Left kidney (tissue), 8 donors: ENCODE measurements at places on chromosomes 11 and 22. TPM values are rescaled to one million over a fixed set of nuclear protein-coding genes. Genes with fewer than 3 reads are reported as not detected.
A peak's percentile ranks its signal among the peaks of the same experiment; 100 is the strongest.

DNA sequence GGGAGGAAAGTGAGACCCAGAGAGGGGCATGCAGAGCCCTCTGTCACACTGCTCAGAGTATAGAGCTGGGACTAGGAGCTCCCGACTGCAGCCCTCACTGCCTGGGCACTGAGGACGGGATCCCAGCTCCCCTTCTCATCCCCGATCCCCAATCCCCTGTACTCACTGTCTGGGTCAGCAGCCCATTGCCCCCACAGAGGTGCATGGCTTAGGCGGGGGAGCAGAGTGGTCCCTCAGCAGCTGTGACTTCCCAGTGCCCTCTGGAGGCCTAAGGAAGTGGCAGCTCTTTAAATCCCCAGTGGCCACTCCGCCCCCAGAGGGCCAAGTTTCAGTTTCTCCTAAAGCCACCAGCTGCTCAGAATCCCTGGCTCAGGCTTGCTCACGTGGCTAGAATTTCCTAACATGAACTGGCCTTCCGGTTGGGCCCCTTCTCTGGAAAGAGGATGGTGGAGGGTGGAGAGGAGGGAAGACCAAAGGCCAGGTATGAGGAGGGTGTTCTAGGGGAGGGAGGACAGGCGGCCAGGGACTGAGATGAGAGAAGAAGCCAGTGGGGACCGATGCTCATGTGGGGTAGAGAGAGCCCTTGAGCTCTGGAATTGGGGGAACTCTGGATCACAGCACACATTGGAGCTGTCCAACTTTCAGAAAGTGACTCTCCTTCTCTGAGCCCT is at the start of gene BATF2:
BATF2 (minus strand) TSS at position 262 of the 671 bp plus-strand sequence; CDS start at position 205, 57 bp downstream.
- peak; percentile 85 for DNase-seq

DNA sequence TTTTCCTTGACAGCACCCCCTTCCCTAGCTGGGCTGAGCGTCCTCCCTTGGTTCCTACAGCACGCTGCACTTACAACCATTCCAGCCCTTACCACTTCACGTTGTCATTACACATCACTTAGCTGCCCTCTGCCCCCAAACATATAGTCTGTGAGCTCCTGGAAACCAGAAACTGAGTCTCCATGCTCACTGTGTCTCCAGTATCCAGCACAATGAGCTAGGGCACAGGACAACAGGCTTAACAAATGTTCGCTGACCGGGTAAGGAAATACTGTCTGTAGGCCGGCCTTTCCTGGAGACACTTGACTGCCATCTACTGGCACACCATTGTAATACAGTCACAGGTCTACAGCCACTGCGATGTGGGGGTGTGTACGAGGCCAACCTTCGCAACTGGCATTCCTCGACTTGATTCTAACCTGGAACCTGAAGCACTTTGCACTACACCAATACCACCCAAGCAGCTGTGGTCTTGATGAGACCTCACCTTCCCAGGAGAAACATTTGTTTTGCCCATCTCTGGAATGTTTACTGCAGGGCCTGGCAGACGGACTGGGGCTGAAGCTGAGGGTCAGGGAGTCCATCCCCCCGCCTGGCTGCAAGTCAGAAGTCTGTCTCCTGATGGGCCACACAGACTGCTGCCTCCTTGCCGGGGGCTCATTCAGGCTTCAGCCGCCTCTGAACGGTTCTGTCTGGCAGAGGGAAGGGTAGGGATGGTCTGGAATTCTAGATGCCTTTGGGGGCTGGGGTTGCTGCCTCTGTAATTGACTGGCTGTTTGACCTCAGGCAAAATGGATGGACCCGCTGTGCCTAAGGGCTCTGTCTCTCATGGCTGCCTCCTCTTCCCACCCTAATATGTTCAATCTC is 72.0 kb downstream of the SYN3 start:
- DNase-seq, result peak; percentile 94

- DNase-seq, result peak; percentile 46
These were observed 52.1 kb downstream of the LHFPL7 start for GRCh38 chr22:24894220-24894975.

GRCh38 chr11:120121914-120122473 is 15.9 kb downstream of the TRIM29 start:
- no peak for DNase-seq

GRCh38 chr11:133669371-133670053 is 137.2 kb upstream of the OPCML start:
- DNase-seq, result no peak

GRCh38 chr11:44731685-44732430 is 5.1 kb downstream of the TSPAN18 start:
- no peak for DNase-seq

DNA sequence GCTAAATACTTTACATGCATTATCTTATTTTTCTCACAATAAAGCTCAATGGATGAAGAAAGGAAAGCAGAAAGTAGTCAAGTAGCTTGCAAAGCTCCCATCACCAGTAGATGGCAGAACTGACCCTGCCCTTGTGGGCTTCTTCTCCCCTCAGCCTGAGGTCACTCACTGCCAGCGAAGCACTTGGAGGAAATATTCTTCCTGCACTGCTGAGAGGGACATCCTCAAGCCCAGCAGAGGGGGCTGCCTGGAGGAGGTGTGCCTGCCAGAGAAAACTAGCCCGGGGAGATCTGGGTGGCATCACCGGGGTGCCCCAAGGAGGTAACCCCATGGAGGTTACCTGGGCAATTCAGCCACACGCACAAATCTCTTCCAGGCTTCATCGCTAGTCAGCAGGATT is 6.6 kb downstream of the APOL4 start:
- DNase-seq, result peak; percentile 40

DNA sequence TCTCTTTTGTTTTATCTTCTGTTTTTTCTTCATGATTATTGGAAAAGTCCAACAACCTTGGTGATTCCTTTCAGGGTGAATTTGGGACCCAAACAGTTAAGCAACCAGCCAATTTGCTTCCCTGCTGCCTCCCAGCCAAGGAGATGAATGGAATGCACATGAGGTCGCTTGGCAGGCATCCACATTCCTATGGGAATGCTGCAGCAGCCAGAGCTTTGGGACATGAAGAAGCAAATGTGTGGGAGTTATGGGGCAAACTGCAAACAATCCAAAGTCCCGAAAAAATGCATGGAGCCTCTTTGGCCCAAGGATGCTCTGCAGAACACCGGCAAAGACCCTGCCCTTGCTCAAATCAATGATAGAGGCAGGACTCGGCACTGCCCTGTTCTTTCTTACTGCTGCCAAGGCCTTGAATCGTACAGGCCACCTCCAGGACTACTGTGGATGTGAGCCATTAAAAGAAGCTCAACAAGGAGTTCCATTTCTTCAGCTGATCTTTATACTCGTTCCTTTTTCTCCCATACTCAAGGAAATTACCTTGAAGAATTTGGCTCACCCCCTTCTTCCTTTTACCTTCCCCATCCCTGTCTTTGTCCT is 117.3 kb upstream of the TEAD1 start:
- DNase-seq, result peak; percentile 79

The FOLH1 gene
- 21.4 TPM for polyA plus RNA-seq

The RASD2 gene
- 1.5 TPM for polyA plus RNA-seq

The FAM180B gene
- polyA plus RNA-seq, result 0.33 TPM

The SPON1 gene
- polyA plus RNA-seq, result 76.3 TPM

The OR51B4 gene
- polyA plus RNA-seq, result 0.35 TPM

The PKP3 gene
- 6.6 TPM for polyA plus RNA-seq

The DEFB131B gene
- 1.4 TPM for polyA plus RNA-seq

The PKNOX2 gene
- polyA plus RNA-seq, result 13.9 TPM

The MS4A12 gene
- not detected for polyA plus RNA-seq

The IGSF22 gene
- polyA plus RNA-seq, result 1.9 TPM

The PACSIN2 gene
- 65.3 TPM for polyA plus RNA-seq

The OR5A1 gene
- 0.03 TPM for polyA plus RNA-seq

The MFRP gene
- not detected for polyA plus RNA-seq

The ARHGEF17 gene
- 94.4 TPM for polyA plus RNA-seq
